ENCODE measurements at places on chromosomes 16 and 17. TPM values are rescaled to one million over a fixed set of nuclear protein-coding genes. Genes with fewer than 3 reads are reported as not detected.

GRCh38 chr16:54911079-54911478 is 19.6 kb upstream of the IRX5 start:
- no peak for DNase-seq

Gene IFT20
- 16.4 TPM for total RNA-seq

DNA sequence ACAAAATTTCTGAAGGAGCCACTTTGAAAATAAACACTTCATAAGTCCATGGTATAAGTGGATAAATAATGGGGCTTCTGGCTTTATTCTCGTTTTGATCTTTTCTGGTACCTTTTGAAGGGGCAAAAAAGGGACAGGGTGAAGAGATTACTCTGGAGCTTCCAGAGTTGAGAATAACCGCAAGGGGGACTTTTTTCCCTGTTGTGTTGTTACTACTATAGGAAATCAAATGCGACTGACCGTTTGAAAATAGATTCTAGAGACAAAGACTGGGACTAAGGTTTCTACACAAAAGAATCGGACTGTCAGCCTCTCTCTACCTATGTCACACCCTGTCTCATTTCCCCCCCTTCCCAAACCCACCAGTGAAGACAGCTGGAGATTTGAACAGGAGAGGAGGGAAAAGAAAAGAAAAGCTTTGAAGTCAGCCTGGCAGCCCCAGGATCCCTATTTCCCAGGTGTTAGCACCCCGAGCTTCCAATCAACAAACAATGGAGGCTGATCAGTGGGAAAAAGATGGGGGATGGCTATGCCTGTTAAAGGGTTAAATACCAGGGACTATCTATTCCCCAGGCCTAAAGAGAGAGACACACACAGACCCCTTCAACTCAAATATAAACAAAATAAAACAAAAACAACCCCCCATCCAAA is 8.4 kb downstream of the HOXB4 start:
- no peak for DNase-seq

GRCh38 chr17:78268191-78268874 is 36.9 kb downstream of the TMEM235 start:
- DNase-seq: no peak

Data from activated naive CD4-positive, alpha-beta T cell treated with anti-CD3 and anti-CD28 coated beads, Interleukin-2, amount 50 U/mL, for 72 hours (primary cell).